ENCODE measurements at places on chromosomes 2 and 18.

DNA sequence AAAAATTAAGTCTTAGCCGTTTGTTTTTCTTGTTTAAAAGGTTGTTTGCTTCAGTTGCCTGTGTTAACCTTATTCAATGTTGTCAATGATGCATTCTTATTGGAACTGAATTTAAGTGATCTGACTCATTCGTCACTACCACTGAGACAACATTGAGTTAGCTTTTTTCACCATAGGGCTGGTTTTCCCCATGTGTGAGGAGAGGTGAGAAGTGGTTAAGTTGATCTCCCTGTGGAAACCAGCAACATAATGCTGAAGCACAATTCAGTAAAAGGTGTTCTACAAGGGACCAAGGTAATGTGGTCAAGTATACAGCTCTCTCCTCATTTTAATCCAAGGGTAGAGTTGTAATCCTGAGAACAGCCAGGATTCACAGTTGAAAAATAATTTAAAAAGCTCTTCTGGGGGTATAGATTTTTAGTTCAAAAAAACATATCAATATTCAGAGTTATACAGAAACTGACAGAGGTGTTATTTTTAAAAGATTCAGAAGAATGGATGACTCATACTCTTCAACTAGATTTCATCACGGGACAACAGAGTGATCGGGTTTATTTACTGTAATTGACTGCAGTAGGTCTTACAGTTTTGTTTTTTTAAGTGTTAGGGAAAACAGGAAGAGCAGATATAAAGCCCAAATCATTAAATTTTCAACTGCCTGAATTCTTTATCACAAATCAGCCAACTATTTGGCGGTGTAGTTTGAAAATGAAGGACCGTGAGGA, 12.6 kb downstream of the NOP58 start:
- no peak for DNase-seq

DNA sequence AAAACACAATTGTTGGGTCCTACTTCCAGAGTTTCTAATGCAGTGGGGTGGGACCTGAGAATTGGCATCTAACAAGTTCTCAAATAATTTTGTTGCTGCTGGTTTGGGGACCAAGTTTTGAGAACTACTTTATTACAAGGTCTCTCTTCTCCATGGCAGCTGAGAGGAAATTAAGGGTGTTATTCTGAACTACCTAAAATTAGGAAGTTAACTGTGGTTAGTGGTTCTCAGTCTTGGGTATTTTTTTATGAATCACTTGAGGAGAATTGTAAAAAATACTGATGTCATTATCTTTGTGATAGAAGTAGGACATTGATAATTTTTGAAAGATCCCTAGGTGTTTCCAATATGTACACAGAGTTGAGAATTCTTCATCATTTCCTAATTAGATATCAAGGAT, 210.2 kb downstream of the MC4R start:
- DNase-seq: no peak

- DNase-seq: no peak
Observed at GRCh38 chr2:216195565-216196029, 86.4 kb downstream of the XRCC5 start.

GRCh38 chr2:74498500-74499266, 720 bp downstream of the LBX2 start:
- no peak for DNase-seq

GRCh38 chr2:227033471-227034148, 130.4 kb downstream of the COL4A4 start:
- DNase-seq: no peak

DNA sequence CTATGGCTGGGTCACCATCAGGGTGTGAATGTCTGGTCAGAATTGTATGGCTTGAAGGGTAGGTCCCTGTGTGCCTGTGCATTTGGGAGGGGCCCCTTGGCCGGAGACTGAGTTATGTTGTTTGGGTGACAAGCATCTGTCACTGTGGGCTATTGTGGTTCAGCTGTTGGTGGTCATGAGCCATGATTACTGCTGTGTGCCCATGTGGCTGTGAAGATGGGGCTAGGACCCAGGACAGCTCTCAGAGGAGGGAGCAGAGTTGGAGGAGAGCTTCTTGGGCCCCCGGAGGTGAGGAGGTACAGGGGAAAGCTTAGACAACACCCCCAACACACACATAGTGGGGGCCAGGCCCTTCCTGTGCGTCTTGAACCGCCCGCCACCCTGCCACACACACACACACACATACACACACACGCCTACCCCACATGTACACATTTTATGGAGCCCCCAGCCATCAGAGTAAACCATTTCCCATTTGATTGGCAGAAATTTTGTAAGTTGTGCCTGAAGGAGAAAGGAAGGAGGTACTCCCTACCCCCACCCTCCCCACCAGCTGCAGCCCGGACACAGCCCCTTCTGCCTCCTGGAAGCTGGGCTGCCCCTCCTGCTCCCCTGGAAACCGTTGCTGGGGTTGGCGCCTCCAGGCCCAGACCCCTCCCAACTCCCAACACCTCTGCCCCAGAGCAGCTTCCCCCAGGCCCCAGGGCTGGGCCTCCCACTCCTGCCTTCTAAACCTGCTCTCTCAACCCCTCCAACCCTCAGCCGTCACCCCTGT, 2.0 kb downstream of the GAREM2 start:
- DNase-seq: no peak

DNA sequence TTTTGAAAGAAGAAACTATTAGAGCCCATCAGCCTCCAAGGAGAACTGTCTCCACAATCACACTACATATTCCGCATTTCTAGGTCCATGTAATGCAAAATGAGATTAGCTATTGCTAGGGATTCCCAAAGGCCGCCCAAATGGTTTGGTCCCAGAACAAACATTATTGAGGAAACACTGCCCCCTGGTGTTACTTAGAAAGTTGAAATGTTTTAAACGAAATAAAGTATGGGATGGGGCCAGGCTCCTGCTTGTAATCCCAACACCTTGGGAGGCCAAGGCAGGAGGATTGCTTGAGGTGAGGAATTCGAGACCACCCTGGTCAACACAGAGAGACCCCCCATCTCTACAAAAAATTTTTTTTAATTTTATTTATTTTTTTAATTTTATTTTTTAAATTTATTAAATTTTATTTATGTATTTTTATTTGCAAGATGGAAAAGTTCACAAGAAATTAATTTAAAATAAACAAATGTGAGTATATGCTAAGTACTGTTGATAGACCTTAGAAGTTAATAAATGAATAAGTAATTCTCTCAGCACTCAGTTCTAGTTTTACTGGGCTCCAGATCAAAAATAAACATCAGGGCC, 5.5 kb downstream of the NHEJ1 start:
- no peak for DNase-seq

DNA sequence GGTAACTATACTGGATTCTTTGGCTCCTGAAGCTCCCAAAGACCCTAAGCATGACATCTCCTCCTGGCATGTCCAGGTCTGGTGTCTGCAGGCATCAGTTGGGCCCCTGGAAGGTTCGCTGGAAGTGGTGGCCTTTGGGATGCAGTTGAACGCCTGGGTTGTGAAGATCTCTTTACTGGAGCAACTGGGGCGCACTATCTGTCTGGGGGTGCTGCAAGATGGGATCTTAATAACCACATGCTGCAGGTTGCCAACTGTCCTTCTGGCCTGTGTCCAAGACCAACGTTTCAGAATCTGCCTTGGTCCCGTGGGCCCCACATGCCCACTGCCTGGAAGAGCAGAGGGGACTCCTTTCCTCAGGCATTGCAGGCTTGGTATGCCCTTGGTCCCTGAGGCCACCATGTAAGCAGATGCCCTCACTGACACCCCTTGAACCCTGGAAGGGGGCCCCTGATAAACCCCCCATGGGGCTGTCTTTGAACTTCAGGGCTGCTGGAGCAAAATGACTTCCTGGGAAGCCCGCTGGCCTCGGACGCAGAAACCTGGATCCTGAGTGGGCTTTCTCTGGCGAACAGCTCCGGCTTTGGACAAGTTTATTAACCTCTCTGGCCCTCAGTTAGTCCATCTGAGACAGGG, 101.9 kb downstream of the TWIST2 start:
- no peak for DNase-seq

GRCh38 chr2:28748941-28749340, 2.7 kb upstream of the PPP1CB start:
- no peak for DNase-seq

DNA sequence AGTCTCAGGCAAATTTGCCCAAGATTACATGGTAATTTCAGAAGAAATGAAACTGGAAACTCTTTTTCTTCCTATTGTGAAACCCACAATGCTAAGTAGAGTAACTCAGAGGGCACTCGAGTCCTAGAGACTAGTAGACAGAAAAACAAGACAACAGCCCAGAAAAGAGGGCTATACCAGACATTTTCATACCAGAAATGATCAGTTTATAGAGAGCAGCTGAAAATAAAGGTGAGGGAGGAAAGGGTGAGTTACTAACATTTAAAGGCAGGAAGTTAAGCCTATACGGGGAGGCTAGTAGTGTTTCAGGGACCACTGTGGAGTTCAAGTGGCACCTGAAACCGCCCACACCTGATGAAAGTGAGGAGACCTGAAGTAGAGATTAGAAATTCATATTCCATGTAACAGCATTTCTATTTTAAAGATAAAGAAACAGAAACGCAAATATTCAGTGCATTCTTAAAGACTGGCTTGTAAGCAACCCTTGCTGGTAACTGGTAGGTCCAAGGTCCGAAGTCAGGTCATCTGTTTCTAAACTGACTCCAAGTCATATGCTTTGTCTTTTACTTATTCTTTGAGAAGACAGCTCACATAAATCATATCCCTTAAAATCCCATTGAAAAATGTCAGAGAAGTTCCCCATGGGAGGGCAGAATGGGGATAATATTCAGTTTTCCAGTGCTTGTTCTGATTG, 145.1 kb upstream of the ITGB6 start:
- DNase-seq: no peak

DNA sequence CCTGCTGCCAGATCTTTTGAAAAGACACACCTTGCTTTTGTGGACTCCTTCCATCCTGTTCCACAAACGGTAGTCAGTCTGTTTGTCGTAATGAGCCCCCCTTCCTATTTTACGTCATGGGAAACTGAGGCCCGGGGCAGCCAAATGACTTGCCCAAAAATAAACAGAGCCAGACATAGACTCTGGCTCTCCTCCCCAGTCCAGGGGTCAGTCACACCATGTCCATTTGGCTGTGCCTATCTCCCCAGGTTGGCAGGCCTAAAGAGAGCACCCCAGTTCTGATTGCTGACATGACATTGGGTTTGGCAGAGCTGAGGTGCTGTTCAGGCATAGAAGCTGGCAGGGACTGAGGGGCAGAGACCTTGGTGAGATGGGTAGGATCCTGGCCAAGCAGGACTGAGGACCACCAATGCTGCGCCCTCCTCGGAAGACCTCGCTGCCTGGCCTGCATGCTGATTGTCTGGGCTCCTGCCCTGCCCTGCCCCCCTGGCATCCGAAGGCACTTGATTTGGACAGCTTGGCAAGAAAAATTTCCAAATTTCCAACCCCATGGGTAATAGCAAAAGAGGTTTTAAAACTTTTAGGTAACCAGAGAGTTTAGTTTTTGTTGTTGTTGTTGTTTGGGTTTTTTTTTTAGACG, 335.4 kb downstream of the DYSF start:
- no peak for DNase-seq

DNA sequence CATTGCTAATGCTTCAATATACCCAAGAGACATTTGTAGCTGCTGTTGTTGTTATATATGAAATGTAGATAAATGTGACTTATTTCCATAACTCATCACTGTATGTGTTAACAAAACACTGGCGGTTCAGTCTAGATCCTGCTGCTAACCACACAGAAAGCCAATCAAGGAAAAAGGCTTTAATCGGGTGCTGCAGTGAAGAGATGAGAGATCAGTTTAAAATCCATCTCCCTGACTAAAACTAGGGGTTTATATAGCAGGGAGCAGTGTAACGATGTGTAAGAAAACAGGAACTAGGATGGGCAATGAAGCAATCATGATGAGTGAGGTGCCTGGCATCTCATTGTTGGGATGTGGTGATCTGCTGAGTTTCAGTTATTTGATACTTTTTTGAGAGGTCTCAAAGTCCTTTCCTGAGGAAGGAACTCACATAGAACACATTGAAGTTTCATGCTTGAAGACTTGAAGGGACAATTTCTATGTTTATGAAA, 677.7 kb upstream of the CDH7 start:
- no peak for DNase-seq

- DNase-seq: no peak
Observed at GRCh38 chr2:145076085-145076484, 556.2 kb upstream of the ZEB2 start.

- no peak for DNase-seq
Observed at GRCh38 chr18:44909191-44909719, 228.6 kb downstream of the SETBP1 start.

DNA sequence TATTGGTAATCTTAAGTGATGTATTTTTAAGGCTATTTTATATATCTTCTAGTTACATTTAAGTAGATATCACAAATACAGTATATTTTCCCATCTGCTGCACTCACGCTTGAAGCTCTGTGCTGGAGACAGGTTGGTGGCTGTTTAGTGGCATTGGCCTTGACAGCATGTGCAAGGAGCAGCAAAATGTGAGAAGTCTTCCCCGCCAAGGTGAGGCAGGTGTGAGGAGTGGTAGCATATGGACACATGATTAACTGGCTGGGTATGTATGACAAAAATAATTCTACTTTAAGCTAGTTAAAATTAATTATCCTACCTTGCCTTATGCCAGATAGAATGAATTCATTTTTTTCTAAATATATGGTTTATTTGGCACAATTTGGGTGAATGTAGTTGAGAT, 117.2 kb downstream of the CCDC102B start:
- no peak for DNase-seq

DNA sequence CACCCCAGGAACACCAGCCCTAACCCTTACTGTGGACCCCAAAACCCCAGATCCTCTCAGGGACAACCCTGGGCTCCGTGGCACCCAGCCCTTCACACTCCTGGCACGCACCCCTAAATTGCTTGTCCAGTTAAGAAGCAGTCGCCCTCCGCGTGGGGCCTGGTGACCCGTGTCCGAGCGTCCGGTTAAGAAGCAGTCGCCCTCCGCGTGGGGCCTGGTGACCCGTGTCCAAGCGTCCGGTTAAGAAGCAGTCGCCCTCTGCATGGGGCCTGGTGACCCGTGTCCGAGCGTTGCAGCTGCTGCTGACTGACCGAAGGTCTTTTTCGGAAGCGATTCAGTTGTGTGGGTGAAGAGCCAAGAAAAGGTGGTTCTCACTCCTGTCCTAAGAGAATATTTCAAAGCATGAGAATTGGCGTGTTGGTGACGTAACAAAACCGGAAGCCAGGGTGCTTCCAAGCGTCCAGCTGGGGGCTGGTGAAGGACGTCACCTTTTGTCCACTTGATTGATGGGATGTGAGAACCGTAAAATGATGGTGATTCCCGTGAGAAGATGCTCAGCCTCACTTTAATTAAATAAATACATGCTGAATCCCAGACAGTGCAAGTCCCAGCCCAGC, 70.5 kb downstream of the KCNG2 start:
- DNase-seq: no peak

- DNase-seq: no peak
Observed at GRCh38 chr2:37555457-37555856, 116.0 kb downstream of the CDC42EP3 start.
